Hepatocyte (in vitro differentiated cells): ENCODE measurements at places on chromosomes 7 and 10. TPM values are rescaled to one million over a fixed set of nuclear protein-coding genes. Genes with fewer than 3 reads are reported as not detected.

The LGI1 gene
- 0.60 and 2.6 TPM in 2 replicates for total RNA-seq

The SPACDR gene
- total RNA-seq = 0.13 and 0.72 TPM in 2 replicates

DNA sequence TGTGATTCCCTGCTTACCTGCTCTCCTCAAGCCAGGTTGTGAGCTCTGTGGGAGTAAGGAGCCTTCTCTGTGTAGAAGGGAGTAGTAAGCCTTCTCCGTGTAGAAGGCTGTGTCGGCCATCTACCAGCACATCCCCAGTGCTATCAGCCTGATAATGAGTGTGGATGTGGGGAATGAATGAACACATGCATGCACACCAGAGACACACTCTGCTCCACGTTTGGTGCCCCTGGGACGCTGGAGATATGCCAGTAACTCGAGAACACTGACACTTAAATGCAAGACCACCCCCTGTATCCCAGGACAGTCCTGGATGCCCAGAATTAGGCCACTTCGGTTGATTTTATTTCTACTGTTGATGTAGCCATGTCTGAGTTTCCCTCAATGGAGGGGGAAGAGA lies 21.1 kb upstream of the GPR26 start:
- no peak for DNase-seq
- peaks cover 19% of the 10 kb centered on the region for H3K27me3 ChIP-seq
- no peak overlapping the region for H3K27ac ChIP-seq
- H3K4me1 ChIP-seq = no peaks in the 10 kb centered on the region
- H3K36me3 ChIP-seq = no peaks in the 10 kb centered on the region
- no peak overlapping the region for H3K4me3 ChIP-seq

DNA sequence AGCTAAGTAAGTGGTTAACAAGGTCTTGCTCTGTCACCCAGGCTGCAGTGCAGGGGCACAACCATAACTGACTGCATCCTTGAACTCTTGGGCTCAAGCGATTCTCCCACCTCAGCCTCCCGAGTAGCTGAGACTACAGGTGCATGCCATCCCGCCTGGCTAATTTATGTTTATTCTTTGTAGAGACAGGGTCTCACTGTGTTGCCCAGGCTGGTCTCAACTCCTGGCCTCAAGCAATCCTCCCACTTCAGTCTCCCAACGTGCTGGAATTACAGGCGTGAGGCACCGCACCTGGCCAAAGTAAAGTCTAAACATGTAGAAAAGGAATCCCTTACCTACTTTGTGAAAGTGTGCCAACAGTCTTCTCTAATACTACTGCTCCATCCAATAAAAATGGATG lies 17.9 kb downstream of the PARD3 start:
- H3K27me3 ChIP-seq = no peaks in the 10 kb centered on the region
- H3K27ac ChIP-seq = no peak overlapping the region
- peaks cover 10% of the 10 kb centered on the region for H3K4me1 ChIP-seq
- no peak overlapping the region for H3K4me3 ChIP-seq
- no peaks in the 10 kb centered on the region for H3K36me3 ChIP-seq

DNA sequence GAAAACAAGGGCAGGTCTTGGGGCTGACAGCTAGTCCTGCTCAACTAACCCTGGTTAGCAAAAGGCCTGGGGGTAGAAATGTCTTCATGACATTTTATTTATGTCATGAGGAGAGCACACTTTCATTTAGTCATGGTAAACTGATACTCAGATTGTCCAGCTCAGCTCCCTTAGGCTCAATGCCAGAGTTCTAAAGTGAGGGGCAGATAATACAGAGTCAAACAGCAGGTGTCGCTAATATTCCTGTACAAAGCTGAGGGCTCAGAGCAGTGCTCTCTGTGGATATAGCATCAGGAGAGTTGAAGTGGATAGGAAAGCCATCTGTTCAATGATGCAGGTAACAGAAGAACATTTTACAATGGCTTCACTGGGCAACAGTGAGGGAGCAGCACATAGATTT lies 26.8 kb upstream of the CALCR start:
- H3K36me3 ChIP-seq = no peaks in the 10 kb centered on the region
- H3K4me1 ChIP-seq = no peaks in the 10 kb centered on the region
- no peak for DNase-seq
- no peaks in the 10 kb centered on the region for H3K27me3 ChIP-seq
- H3K27ac ChIP-seq = no peak overlapping the region

The KCND2 gene
- 2.6 and 3.6 TPM in 2 replicates for total RNA-seq

The USP54 gene
- 61.6 and 83.4 TPM in 2 replicates for total RNA-seq

DNA sequence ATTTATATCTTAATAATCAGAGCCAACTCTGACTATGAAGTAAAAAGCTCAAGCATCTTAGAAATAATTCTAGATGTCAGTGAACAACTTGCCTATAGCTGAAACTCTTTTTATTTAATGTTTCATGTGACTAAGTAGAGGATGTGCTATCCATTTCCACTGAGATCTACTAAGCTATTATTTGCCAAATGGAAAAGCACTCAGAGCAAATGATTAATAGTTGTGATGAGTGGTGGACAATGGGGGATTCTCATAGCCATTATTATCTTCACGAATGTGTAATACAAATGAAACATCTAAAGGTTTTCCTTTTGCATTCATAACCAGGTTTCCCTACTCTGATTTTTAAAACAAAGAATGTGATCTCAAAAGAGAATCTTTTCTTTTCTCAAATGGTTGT lies 126.6 kb upstream of the GNAI1 start:
- H3K36me3 ChIP-seq = no peaks in the 10 kb centered on the region
- DNase-seq = no peak
- no peak overlapping the region for H3K4me3 ChIP-seq
- H3K27ac ChIP-seq = no peak overlapping the region

DNA sequence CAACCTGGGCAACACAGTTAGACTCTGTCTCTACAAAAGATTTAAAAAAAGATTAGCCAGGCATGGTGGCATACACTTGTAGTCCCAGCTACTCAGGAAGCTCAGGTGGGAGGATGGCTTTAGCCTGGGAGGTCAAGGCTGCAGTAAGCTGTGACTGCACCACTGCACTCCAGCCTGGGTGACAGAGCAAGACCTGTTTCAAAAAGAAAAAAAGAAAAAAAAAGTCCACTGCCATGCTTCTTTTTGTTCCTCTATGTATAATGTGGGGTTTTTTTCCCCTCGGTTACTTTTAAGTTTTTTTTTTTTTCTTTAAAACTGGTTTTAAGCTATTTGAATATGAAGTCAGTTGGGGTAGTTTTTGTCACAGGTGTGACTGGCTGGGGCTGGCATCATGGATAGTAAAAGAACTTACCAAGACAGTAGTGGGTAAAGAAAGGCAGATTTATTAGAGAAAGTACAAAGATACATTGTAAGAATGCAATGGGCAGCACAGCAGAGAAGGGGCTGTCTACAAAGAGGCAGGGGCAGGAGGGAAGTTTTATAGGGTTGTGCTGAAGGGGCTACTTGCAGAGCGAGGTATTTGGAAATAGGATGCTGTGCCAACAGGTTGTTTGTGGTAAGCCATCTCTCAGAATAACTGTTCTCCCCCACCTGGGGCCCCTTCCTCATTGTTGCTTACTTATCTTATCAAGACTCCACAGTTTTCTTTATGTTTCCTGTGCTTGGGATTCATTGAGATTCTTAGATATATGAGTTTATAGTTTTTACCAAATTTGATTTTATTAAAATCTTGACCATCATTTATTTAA lies 177.3 kb downstream of the PHTF2 start:
- no peak overlapping the region for H3K4me3 ChIP-seq
- no peaks in the 10 kb centered on the region for H3K36me3 ChIP-seq
- no peaks in the 10 kb centered on the region for H3K4me1 ChIP-seq
- DNase-seq = no peak

GRCh38 chr10:72297805-72298591 lies 24.3 kb downstream of the DDIT4 start:
- H3K4me1 ChIP-seq = peaks cover 12% of the 10 kb centered on the region
- H3K36me3 ChIP-seq = no peaks in the 10 kb centered on the region
- peak; percentile 98 for DNase-seq
- H3K4me3 ChIP-seq = peak overlapping the region; percentile 19
- no peaks in the 10 kb centered on the region for H3K27me3 ChIP-seq

The CDC14C gene
- 0.08 and 0.23 TPM in 2 replicates for total RNA-seq

DNA sequence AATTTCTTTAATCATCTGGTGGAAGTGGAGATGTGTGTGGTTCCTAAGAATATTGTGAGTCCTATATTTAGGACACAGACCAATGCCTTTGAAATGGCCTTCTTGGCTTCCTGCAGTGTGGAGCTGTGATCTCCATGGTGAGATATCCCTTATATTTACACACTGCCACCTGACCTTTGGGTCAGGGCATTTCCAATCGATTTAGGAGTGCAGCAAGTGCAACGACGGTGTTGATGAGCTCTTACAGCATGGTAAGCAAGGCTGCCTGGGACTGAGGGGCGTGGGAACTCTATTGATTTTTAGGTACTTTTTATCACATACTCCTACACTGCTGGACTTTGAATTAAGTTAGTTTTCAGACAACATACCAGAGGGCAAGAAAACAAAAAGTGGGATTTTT lies 146.0 kb downstream of the NRG3 start:
- DNase-seq = no peak
- no peaks in the 10 kb centered on the region for H3K36me3 ChIP-seq
- no peak overlapping the region for H3K4me3 ChIP-seq
- H3K27me3 ChIP-seq = no peaks in the 10 kb centered on the region
- no peak overlapping the region for H3K27ac ChIP-seq
- no peaks in the 10 kb centered on the region for H3K4me1 ChIP-seq

- no peak overlapping the region for H3K4me3 ChIP-seq
- peaks cover 16% of the 10 kb centered on the region for H3K4me1 ChIP-seq
- DNase-seq = no peak
- no peaks in the 10 kb centered on the region for H3K27me3 ChIP-seq
- H3K27ac ChIP-seq = no peak overlapping the region
- H3K36me3 ChIP-seq = no peaks in the 10 kb centered on the region
Observed at GRCh38 chr7:99132595-99133321, 11.2 kb downstream of the SMURF1 start.

DNA sequence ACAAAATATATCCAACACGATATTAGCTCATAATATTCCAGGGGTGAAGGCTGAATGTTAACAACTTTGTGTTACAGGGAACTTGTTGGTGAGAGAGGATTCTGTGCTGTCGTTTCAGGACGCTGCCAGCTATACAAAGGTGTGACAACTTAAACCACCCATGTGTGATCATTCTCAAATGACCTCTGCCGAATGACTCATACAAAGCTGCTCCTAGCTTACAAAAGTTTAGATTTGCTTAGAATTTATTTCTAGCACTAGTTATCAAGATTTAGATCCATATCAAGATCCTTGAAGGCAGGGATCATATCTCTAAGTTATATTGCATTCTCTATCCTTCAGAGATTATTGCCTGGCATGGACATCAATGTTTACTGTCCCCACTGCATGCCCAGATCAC lies 65.3 kb downstream of the COBL start:
- H3K27me3 ChIP-seq = no peaks in the 10 kb centered on the region
- no peaks in the 10 kb centered on the region for H3K36me3 ChIP-seq
- DNase-seq = no peak
- no peaks in the 10 kb centered on the region for H3K4me1 ChIP-seq
- no peak overlapping the region for H3K4me3 ChIP-seq

DNA sequence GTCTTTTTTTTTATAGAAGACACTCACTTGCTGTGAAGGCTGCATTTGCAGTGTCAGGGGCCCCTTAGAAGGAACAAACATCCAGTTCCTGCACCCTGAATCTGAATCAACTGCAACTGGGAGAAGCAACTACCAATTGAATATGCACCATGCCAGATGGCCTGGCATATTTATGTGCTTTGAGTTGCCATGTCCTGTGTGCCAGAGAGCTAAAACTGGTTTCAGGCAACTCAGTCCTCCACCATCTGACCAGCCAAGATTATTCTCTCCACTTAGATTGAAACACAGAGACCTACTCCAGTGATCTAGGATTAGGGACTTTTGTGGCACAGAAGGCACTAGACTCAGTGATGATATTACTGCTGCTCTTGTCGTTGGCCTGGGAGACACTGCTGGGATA lies 225.4 kb downstream of the HECW1 start:
- no peak overlapping the region for H3K27ac ChIP-seq
- H3K27me3 ChIP-seq = no peaks in the 10 kb centered on the region
- no peak overlapping the region for H3K4me3 ChIP-seq
- no peaks in the 10 kb centered on the region for H3K36me3 ChIP-seq

- no peaks in the 10 kb centered on the region for H3K4me1 ChIP-seq
- DNase-seq = no peak
- H3K27me3 ChIP-seq = no peaks in the 10 kb centered on the region
- H3K4me3 ChIP-seq = no peak overlapping the region
Observed at GRCh38 chr7:73512018-73512780, 9.9 kb downstream of the BAZ1B start.

DNA sequence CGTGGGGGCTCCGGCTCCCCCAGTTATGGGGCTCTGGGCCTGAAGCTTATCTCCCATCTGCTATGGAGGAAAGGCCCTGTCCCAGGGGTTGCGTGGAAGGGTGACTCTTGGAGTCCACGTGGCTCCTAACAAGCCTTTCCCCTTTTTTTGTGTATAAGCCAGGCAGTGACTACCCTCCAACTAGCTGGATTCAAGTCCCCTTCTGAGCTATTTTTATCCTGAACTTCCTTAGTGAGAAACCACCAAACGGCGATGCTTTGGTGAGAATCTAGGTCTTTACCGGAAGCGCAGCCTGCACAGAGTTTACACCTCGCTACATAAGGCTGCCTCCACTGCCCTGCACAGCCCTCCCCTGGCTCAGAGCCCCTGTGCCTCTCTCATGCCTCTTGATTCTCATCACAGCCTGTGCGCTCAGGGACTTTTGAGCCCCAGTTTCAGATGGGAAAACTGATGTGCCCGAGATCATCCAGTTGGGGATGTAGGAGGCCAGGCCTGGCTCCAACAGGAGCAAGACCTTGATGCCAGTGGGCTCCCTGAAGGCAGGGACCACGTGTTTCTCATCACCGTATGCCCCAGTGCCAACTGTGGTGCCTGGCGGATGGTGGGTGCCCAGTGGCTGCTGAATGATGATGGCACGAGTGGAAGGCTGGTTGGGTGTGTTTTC lies 102.3 kb upstream of the PPIF start:
- H3K4me3 ChIP-seq = no peak overlapping the region
- no peak for DNase-seq
- H3K27me3 ChIP-seq = no peaks in the 10 kb centered on the region
- H3K27ac ChIP-seq = no peak overlapping the region
- peaks cover 19% of the 10 kb centered on the region for H3K4me1 ChIP-seq
- H3K36me3 ChIP-seq = no peaks in the 10 kb centered on the region

DNA sequence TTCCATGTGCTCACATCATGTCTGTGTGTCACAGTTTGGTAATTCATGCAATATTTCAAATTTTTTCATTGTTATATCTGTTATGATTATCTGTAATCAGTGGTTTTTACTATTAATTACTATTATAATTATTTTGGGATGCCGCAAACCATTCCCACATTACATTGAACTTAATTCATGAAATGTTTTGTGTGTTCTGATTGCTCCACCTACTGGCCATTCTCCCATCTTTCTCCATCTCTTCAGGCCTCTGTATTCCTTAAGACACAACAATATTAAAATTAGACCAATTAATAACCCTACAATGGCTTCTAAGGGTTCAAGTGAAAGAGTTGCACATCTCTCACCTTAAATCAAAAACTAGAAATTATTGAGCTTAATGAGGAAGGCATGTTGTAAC lies 398.5 kb downstream of the PCDH15 start:
- H3K27ac ChIP-seq = no peak overlapping the region
- DNase-seq = peak; percentile 39
- H3K27me3 ChIP-seq = no peaks in the 10 kb centered on the region
- no peak overlapping the region for H3K4me3 ChIP-seq
- H3K4me1 ChIP-seq = no peaks in the 10 kb centered on the region
- H3K36me3 ChIP-seq = no peaks in the 10 kb centered on the region

The NACAD gene
- 1.2 and 1.4 TPM in 2 replicates for total RNA-seq

The HYAL4 gene
- 0.07 TPM in 1 of 2 replicates, not detected in the other for total RNA-seq

The PALD1 gene
- total RNA-seq = 1.1 and 2.2 TPM in 2 replicates

The LIPM gene
- not detected in 2 replicates for total RNA-seq

The FAM149B1 gene
- total RNA-seq = 20.6 and 22.7 TPM in 2 replicates

GRCh38 chr7:158454631-158455030 lies 133.0 kb downstream of the PTPRN2 start:
- no peak overlapping the region for H3K4me3 ChIP-seq
- H3K27ac ChIP-seq = no peak overlapping the region
- no peaks in the 10 kb centered on the region for H3K27me3 ChIP-seq
- no peak for DNase-seq

The NEUROG3 gene
- total RNA-seq = not detected in 2 replicates
